Fibroblast of skin of back (primary cell): ENCODE measurements at places on chromosomes 3 and 15.

DNA sequence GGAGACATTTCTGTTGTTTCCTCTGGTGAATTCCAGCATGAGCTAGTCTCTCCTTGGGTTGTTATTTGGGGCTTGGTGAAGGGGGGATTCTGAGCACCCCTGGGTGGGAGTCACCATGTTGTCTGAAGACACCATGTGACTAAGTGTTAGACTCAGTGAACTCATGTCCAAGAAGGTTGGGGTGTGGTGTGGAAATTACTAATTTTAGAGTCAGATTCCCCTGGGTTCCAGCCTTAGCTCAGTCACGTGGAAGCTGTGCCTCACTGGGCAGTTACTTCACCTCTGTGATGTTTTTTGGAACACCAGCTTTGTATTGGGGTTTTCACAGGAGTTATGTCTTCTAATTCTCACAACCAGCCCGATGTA, 171.5 kb downstream of the RPLP1 start:
- no peak for DNase-seq

DNA sequence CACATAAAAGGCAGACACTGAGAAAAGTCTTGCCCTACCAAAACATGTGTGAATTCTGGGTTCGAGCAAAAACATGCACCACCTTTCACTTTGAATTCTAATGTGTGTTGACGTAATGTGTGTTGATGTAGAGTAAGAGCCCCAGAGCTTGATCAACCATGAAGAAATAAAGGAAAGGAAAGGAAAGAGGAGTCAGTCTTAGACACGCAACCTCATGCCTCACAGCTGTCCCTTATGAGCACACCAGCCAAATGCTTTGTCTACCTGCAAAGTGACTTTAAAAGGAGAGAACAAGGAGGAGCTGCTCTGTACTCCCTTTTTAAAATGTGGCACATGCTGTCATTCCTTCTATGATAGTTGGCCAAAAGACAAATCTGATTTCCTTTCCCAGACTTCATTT, 80.8 kb downstream of the RFTN1 start:
- no peak for DNase-seq

DNA sequence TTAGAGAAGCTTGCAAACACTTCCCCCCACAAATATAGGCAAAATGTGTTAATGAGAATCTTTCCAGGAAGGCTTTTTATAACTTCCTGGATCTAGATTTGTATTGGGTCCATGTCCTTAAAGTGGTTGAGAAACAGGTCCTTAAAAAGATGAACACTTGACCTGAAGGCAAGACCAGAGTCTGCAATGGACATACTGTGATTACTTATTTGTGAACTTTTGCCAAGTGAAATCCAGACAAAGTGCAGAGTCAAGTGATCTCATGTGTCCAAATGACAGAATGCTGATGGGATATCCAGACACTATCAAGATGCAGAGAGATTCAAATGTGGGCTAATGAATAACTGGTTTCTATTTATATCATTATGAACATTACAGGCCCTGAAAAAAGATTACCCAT, 43.8 kb downstream of the FRMD4B start:
- DNase-seq, result no peak

- DNase-seq, result no peak
These were observed 64.5 kb downstream of the ETV5 start for GRCh38 chr3:186044427-186044826.

- DNase-seq, result no peak
These were observed 25.1 kb downstream of the SOX14 start for GRCh38 chr3:137789236-137789635.

- no peak for DNase-seq
These were observed 47.2 kb downstream of the SLC12A8 start for GRCh38 chr3:125165189-125165947.

GRCh38 chr3:147159141-147159540, 247.2 kb downstream of the ZIC4 start:
- no peak for DNase-seq
